HFFc6 (cell line): ENCODE measurements at places on chromosomes 16 and 17. TPM values are rescaled to one million over a fixed set of nuclear protein-coding genes. Genes with fewer than 3 reads are reported as not detected.

MT1A gene
- total RNA-seq = 0.72 TPM in 1 of 3 replicates, not detected in the others

GRCh38 chr17:66675991-66676371, 158.9 kb upstream of the CACNG5 start:
- no peak for DNase-seq

CCL17 gene
- not detected in 3 replicates for total RNA-seq

DNA sequence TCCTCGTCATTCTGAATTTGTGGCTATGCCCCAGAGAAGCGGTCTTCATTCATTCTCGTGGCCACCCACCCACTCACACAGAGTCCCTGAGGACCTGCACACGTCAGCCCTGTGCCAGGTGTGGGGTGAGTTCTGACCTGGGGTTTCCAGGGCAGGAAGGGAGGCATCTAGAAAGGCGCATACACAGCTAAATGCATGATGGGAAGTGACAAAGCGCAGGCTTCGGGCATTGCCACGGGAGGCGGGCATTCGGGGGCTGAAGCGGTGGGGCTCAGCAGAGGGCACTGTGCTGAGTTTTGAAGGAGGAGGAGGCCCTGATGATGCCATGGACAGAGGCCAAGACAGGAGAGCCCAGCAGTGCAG, 10.9 kb downstream of the UBALD2 start:
- DNase-seq = no peak

IRX5 gene
- total RNA-seq = 4.7 to 6.8 TPM (median 6.0 TPM) in 3 replicates

GRCh38 chr17:57331423-57331822, 75.1 kb downstream of the MSI2 start:
- DNase-seq = no peak

- no peak for DNase-seq
Measured at GRCh38 chr17:45650561-45650960, 133.6 kb upstream of the CRHR1 start.

DNA sequence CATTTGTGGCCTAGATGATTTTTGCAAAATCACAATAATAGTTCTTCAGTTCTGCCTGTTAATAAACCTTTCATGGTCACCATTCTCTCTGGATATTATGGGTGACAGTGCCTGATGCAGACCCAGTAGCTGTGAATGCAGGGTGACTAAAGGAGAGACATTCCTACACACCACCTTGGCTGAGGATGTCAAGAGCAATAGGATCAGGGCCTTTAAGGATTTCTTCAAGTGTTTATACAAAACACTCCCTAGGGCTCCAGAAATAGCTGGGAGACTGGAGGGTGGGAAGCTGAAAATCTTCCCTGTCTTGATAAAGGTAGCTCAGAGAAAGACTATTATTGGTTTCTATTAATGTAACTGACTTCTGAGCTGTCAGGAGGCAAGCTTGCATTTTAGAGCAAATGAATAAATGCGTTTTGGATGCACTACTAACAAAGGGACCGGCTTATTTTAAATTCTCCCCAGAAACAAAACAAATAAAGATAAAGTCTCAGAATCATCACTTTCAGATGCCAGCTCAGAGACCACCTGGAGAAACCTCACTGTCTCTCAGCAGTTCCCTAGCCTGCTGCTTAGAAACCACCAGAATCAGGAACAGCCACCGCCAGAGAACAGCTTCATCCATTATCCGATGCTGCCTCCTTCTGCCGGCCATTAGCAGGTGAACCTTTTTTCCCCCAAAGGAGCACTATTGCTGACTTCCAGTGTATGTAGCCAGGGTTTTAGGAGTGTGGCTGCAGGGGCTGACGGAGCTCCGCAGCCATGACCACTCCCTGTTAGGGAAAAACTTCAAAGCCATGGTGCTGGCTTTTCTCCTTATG, 171.4 kb upstream of the DYNLRB2 start:
- DNase-seq = peak; percentile 42

METRNL gene
- 56.0 to 90.2 TPM (median 57.1 TPM) in 3 replicates for total RNA-seq

DNA sequence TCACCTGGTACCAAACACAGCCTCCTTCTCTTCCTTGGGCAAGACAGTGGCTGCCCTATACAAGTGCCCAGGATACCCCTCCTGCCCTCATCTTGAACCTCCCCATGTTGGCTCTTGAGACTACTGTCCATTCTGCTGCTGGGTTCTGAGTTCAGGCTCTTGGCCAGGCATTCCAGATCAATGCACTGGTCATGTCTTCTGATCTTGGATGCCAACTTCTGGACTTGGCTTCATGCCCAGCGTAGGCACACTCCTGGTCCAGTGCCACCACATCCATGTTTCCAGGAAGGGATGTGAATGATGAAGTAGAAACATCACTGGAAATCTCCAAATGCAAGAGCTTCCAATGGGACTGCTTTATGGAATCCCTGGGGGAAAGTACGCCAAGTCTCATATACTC, 51.5 kb downstream of the DYNLRB2 start:
- no peak for DNase-seq

LPO gene
- not detected in 3 replicates for total RNA-seq

DNA sequence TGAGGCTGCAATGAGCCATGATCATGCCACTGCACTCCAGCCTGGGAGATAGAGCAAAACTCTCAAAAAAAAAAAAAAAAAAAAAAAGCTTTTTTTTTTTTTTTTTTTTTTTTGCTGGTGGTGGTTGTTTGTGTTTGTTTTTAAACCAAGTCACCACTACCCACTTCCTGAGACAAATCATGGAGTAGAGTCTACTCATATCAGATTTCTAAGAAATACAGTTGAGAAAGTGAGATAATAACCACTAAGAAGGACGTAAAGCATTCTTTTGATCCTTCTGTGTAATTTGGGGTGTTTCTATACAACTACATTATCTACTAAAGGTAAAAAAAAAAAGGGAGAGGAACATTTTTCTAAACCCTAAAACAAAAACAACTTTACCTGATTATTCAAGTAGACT, 38.0 kb downstream of the AXIN2 start:
- DNase-seq = no peak

AOC3 gene
- 0.09 to 0.14 TPM in 2 of 3 replicates, not detected in the other for total RNA-seq

GRCh38 chr17:45577571-45578279, 87.2 kb upstream of the PLEKHM1 start:
- DNase-seq = no peak

- no peak for DNase-seq
Measured at GRCh38 chr16:86214326-86215232, 295.7 kb upstream of the FOXF1 start.
